Calu3 (cell line): ENCODE measurements at places on chromosomes 16 and 17.

DNA sequence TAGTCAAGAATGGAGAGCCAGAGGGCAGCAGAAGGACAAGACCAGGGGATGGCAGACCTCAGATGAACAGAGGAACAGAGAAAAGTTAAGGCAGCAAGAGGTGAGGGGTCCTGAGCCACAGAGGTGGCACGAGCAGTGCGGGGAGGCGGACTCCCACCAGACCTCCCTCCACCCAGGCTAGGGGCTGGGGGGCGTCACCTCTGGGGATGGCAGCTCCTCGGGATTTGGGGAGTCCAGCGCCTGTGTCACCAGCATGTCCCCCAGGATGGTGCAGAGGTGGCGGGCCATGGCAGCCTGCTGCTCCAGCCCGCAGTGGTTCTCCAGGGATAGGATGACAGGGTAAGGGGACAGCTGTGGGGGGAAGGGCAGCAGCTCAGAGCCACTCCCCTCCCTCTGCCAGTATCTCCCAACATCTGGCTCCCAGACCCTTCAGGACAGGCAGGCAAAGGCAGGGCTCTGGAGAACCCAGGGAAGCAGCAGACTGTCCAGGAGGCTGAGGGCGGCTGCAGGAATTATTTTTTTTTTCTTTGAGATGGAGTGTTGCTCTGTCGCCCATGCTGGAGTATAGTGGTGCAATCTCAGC lies 15.8 kb downstream of the PLCD3 start:
- no peak for DNase-seq

- DNase-seq = no peak
Measured at GRCh38 chr16:87086575-87086974, 230.6 kb downstream of the C16orf95 start.

GRCh38 chr16:81657781-81658180 lies 121.3 kb upstream of the PLCG2 start:
- DNase-seq = no peak

DNA sequence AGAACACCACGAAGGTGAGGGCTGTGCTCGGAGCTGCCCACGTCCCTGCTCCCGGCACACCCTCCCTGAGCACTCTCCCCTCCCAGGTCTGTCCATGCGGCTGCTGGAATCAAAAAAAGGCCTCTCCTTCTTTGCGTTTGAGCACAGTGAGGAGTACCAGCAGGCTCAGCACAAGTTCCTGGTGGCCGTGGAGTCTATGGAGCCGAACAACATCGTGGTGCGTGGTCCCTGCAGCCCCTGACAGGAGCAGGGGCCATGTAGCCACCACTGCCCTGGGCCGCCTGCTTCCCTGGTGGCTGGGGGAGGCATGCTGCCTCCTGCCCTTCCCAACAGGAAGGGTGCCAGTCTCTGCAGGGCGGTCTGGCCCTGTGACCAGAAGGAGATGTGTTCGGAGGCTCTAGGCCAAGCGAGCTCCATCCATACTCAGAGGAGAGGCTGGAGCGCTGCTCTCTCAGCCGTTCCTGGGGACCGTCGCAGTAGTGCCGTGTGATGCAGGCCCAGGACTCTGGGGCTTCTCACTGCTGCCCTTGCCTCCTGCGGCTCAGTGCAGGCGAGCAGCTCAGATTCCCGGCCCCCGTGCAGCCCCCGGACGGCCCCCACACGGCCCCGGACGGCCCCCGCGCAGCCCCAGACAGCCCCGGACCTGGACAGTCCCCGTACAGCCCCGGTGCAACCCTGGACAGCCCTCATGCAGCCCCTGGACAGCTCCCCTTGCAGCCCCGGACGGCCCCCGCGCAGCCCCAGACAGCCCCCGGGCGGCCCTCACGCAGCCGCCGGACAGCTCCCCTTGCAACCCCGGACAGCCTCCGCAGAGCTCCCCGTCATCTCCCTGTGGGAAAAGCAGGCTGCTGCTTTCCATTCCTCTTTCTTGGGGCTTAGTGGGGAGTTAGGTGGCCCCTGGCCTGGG lies 20.5 kb downstream of the TCF25 start:
- DNase-seq = no peak

DNA sequence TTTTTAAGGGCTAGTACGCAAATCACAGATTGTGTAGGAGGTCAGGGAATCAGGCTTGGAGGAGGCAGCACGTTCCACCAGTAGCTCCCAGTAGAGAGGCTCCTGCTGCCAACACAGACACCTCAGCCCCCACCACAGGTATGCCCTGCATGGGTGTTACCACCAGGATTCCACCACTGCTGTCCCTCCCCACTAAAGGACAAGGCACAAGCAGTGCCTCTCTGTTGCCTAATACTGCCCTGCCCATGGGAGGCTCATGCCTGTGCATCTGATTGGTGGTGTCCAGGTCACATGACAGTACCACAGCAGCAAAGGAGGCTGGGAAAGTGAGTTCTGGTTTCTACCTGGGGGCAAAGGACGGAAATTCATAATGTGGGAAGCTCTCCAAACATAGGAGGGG lies 33.6 kb upstream of the CACNG4 start:
- DNase-seq = peak; percentile 45

- no peak for DNase-seq
Measured at GRCh38 chr16:88353691-88354090, 29.1 kb upstream of the ZNF469 start.

DNA sequence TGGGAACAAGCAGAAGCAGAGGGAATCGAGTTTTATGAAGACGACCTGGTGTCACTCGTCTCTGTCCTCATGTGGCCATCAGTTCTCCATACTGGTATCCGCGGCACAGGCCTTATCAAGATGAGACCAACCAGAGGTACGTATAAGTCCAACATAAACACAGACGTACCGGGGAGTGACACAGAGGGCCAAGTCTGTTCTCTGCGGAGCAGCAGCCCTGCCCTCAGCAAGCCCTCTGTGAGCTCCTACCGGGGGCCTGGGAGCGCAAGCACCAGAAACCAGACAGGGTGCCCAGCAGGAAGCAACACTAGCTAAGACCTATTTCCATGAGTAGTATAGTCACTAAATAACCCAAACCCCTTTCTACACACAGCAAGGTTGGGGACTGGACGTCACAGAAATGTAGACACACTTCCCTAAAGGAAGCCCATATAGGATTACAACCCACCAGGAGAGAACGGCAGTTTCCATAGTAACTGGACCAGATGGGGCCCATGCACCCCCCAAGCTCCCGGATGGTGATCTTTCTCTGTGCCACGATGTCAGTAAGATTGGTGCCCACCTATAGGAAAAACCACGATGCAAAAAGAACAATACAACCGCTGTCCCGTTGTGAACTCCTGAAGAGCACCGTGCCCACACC lies 911 bp downstream of the ARL16 start:
- no peak for DNase-seq

DNA sequence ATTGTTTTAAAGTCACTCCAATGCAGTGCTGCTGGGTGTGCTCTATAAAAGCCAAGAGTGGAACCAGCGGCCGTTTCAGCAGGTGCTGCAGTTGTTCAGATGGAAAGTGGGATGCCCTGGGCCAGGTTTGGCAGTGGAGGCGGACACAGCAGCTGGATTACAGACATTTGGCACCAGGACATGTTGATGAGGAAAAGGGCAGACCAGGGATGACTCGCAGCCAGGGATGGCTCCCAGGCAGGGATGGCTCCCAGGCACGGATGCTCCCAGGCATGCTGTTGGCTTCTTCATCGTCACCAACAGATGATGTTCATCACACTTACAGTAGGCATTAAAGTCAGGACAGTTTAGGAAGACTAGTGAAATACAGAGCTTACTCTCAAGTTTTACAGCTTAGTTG lies 10.0 kb downstream of the GAN start:
- DNase-seq = no peak

DNA sequence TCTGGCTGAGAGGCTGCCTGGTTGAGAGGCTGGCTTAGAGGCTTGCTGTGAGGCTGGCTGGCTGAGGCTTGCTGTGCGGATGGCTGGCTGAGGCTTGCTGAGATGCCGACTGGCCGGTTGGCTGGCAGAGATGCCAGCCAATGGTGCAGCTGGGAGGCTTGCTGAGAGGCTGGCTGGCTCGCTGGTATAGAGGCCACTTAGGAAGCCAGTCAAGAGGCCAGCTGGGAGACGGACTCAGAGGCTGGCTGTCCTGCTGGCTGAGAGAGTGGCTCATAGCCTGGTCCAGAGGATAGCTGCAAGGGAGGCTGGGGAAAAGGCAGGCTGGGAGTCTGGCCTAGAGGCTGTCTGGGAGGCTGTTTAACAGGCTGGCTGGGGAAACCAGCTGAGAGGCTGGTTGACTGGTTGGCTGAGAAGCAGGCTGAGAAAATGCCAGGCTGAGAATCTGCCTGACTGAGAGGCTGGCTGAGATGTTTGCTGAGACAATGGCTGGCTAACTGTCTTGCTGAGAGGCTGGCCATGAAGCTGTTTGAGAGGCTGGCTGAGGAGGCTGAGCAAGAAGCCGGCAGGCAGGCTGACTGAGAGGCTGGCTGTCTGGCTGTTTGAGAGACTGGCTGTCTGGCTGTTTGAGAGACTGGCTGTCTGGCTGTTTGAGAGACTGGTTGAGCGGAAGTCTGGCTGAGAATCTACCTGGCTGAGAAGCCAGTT lies 37.5 kb upstream of the ACSM2B start:
- DNase-seq = no peak

- DNase-seq = no peak
Measured at GRCh38 chr16:85592700-85593493, 20.2 kb upstream of the GSE1 start.
